ENCODE measurements at places on chromosomes 2 and 18. TPM values are rescaled to one million over a fixed set of nuclear protein-coding genes. Genes with fewer than 3 reads are reported as not detected.

GRHL1 gene
- 0.30 TPM for total RNA-seq

IL36B gene
- total RNA-seq: not detected

GMCL1 gene
- 12.7 TPM for total RNA-seq

DTYMK gene
- 52.4 TPM for total RNA-seq

SERPINB5 gene
- 0.45 TPM for total RNA-seq

SLC16A14 gene
- not detected for total RNA-seq
